ENCODE measurements at places on chromosomes 2 and 18. TPM values are rescaled to one million over a fixed set of nuclear protein-coding genes. Genes with fewer than 3 reads are reported as not detected.

The TEX44 gene
- not detected for total RNA-seq

GRCh38 chr2:104332731-104333130 is 521.2 kb upstream of the POU3F3 start:
- DNase-seq, result no peak

The REG3A gene
- 2.9 TPM for total RNA-seq

GRCh38 chr2:215435280-215435869 is 493 bp downstream of the FN1 start:
- no peak for DNase-seq

DNA sequence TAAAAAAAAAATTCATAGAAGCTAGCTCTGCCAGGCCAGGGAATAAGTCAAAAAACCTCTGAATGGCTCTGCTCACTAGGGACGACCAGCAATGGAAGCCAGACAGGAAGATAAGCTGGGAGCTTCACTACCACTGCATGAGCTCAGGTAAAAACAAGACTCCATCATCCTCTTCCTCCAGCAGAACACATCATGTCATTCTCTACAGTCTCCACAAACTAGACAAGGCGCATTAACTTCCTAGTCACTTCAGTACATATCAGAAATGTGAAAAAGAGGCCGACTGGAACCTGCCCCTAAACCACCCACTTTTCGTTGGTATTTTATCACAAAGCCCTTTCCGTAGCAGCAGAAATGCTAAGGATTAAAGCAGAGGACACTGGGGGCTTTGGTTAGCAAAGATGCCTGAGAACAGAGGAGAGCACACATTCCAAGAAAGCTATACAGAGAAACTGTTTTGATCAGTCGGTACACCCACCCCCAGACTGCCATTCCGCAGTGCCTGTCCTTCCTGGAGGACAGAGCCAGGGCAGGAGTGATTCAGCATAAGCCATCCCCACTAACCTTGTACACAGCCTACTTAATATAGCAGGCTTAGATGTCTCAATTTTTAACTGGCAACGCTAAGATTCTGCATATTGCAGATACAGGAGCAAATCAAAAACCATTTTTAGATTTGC is 53.4 kb downstream of the AAK1 start:
- no peak for DNase-seq

DNA sequence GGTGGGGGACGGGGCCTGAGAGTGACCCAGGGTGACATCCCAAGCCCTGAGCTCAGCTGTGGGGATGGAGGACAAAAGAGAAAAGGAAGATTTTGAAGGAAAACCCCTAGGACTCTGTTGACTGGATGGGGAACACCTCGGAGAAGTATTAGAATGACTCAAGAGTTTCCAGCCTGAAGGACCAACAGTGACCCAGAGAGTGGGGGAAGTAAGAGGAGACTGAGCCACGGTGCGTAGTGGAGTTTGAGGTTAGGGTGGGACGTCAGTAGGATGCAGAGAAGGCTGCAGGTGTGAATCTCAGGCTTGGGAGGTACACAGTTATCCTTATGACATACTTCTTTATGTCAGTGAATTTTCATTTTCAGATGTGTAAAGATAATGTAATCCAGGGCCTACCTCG is 119.5 kb downstream of the NCK2 start:
- DNase-seq, result no peak

DNA sequence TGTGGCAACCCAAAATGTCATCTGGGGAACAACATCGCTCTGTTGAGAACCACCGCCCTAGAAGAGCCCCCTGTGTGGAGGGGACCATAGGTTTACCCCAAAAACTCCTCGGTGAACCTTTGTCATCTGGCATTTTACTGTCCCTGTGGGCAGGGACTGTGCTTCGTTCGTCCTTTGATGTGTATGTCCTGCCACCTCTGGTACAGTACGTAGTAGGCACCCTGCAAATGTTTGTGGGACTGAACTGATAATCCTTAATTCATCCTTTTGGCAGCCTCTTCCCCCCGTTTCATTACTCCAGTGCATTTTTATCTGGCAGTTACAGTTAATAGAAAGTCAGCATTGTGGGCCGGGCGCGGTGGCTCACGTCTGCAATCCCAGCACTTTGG is 728 bp downstream of the NAPG start:
- DNase-seq, result no peak

DNA sequence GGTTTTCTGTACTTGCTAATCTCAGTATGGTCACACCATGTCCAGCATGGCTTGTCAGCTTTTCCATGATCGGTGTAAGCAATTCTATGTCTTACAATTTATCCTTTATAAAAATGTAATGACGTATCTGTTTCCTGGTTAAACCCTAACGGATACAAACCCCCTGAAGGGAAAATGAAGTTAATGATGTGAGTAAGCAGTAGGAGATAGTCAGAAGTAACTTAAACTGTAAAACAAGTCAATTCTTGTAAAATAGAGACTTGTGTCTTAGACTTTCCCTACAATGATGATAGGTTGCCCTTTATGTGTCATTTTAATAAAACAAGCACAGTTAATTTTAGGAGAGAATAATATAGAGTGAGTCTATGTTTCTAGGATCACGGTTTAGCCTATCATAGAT is 1365.9 kb upstream of the SLC39A10 start:
- DNase-seq, result no peak

DNA sequence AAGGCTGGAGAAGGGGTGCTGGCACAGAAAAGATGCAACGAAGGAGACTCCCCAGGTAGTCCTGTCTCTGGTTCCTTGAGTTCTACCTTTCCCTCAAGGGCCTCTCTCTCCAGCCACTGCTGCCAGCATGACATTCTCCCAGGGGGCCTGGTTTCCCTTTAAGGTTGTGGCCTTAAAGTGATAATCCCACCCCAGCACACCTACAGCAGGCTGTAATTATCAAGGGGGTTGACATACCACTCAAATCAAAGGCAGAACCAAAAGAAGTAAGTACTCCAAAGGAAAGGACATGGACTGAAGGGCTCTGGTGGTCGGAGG is 127.4 kb upstream of the MSH6 start:
- no peak for DNase-seq

DNA sequence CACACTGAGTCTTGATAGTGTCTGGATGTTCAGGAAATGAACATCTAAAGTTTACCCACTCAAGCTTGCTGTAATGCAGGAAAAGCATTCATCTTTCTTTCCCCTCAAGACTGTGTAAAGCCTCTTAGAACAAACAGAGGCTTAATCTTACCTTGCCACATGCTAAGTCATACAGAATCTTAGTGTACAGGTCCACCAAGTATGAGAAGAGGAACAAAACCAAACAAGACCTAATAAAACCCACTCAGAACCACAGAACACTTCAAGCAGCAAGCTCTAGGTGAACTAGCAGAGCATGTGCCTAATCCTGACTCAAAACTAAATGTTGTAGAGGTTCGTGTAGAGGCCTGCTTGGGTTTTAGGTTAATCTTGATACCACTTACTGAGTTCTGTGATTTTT is 97.6 kb downstream of the SPTBN1 start:
- DNase-seq, result no peak

The CCDC150 gene
- total RNA-seq, result 2.7 TPM

The PRSS56 gene
- total RNA-seq, result not detected

DNA sequence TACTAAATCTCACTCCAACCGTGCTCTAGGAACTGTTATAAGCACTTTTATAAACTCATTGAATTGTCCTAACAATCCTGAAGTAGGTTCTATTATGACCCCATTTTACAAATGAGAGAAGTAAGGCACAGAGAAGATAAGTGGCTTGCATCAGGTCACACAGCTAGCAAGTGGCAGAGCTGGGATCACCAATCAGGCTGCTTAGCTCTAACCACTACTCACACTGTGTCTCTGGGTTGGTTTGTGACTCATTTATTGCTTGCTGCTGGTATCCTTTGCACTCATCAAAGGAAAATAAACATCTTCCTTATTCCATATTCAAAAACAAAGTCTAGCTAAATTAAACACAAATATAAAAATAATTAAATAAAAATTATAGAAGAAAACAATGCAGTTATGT is 42.5 kb upstream of the IL1R2 start:
- DNase-seq, result no peak

GRCh38 chr2:32229635-32230034 is 35.1 kb downstream of the NLRC4 start:
- DNase-seq, result no peak

DNA sequence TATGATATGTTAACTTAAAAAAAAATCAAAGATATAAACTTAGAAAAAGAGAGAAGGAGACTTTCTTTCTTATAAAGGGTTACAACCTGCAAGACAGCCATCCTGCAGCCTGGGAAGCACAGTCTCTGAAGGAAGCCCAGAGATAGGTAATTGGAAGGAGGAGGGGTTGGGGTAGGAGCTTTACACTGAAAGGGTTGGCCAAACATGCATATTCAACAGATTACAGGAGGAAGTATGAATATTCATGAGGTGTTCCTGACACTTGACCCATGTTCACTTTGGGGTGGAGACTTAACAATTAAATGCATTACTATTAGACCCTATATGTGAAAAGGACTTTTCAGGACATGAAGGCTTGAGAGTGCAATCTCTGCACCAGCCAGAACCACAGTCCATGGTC is 71.7 kb upstream of the CDH2 start:
- DNase-seq, result no peak

The SLC5A7 gene
- 0.20 TPM for total RNA-seq

DNA sequence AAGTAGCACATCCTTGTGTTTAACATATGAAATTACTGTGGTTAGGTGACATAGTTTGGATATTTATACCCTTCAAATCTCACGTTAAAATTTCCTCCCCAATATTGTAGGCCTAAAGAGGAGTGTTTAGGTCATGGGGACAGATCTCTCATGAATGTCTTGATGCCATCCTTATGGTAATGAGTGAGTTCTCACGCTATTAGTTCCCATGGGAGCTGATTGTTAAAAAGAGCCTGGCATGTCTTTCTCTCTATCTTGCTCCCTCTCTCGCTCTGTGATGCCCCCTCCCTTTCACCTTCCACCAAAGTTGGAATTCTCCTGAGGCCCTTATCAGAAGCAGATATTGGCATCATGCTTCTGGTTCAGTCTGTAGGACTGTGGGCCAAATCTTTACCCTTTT is 660.1 kb downstream of the ADCYAP1 start:
- DNase-seq, result no peak

GRCh38 chr2:211093743-211094303 is 537.4 kb downstream of the CPS1 start:
- DNase-seq, result no peak

DNA sequence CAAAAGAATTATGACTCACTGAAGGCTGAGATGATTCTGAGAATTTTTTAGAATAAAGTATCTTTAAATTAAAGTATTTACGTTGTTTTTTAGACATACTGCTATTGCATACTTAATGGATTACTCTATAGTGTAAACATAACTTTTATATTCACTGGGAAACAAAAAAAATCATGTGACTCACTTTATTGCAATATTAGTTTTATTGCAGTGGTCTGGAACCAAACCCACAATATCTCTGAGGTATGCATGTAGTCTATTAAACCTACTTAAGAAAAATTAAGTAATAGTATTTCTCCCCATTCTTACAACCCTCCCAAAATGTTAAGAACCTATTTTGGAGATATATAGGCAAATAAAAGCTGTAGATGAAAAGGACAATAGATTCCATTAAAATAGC is 142.9 kb upstream of the ZNF521 start:
- DNase-seq, result no peak

The SP110 gene
- total RNA-seq, result 16.2 TPM

The MGAT4A gene
- 34.4 TPM for total RNA-seq

- DNase-seq, result no peak
Measured at GRCh38 chr2:109102588-109103233, 26.3 kb upstream of the SH3RF3 start.

DNA sequence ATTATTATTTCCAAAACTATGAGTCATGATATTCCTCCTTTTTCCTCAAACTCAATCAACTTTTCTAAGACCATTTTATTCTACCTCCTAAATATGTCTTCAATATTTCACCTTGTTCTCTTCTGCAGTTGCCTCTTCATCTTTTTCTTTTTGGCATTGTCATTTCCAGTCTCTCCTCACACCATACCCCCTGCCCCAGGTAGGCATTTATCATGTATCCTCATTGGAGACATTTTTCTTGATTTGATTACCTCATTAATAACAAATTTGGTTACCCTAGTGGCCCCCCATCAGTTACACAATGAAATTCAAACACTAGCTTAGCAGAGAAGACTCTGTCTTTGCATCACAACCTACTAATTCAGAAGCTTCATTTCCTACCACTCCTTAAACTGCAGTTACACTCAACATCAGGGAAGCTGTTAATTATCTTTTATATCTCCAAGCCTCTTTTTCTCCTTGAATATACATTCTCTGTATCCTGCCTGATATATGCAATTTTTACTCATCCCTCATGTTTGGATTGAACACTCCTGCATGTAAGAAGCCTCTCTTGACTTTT is 133.0 kb downstream of the IKZF2 start:
- DNase-seq, result no peak

The MERTK gene
- 20.4 TPM for total RNA-seq

DNA sequence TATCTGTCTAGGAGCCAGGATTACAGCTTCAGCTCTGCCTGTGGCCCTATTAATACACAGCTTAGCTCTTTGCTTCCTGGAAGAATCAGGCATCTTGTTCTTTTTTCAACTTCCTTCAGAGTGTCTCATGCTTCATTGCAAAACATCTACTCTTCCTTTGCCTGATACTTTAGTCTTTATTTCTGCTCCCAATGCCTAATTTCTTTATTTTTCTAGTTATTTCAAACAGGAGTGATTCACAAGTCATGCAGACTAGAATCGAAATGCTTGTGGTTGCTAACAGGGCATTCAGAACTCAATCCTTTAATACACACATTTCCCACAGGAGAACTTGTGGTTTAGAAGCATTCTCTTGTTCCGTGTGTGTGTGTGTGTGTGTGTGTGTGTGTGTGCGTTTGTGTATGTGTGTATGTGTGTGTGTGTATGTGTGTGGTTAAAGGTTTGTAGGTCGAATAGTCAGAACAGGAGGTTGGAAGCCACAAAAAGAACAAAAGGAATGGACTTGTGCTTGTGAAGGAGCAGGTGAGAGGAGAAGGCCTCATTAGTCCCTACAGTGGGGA is 28.3 kb upstream of the INSIG2 start:
- DNase-seq, result no peak

The CHRND gene
- not detected for total RNA-seq

- no peak for DNase-seq
Measured at GRCh38 chr18:63046375-63046774, 273.2 kb downstream of the BCL2 start.

The UCN gene
- total RNA-seq, result 3.1 TPM

GRCh38 chr2:80080957-80081356 is 223.6 kb downstream of the LRRTM1 start:
- DNase-seq, result no peak

DNA sequence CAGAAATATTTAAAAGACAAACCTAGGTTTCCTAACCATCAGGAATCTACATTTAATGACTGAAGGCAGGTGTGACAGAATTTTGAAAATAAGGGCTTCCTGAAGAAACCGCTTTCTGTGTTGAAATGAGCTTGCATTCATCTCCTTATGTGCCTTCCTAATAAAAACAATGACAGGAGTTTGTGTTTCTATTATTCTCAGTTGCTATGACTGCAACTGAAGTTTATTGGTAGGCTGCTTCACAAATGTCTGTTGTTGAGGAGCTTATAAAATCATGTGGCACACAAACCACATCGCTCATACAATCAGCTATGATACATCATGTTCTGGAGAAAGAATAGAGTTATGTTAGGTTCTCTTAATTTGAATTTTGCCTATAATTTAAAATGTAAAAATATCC is 362.7 kb upstream of the SLC8A1 start:
- no peak for DNase-seq

GRCh38 chr2:98806236-98806697 is 75.3 kb upstream of the MGAT4A start:
- peak; percentile 89 for DNase-seq

The LHCGR gene
- total RNA-seq, result 0.32 TPM
